ENCODE measurements at places on chromosomes 1 and 21.
A peak's percentile ranks its signal among the peaks of the same experiment; 100 is the strongest.

GRCh38 chr1:156160000-156160742 is 6.8 kb downstream of the SEMA4A start:
- no peak for DNase-seq

GRCh38 chr1:102098536-102098935 is 101.8 kb upstream of the OLFM3 start:
- DNase-seq: no peak

GRCh38 chr1:39899611-39900538 is 1.8 kb downstream of the MYCL start:
- DNase-seq: no peak

GRCh38 chr1:173717238-173717637 is 2.5 kb downstream of the KLHL20 start:
- no peak for DNase-seq

DNA sequence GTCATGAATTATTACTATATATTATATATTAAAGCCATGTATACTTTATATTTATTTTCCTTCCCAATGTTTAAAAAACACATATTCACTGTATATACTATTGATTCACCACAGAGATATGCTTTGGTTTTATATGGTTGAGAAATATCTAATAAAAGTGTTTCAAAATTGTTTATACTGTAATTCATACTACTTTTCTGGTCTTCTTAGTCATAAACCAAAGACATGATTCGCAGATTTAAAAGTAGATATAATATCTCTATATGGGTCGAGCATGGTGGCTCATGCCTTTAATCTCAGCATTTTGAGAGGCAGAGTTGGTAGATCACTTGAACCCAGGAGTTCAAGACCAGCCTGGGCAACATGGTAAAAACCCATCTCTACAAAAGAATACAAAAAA is 738.4 kb downstream of the USP25 start:
- DNase-seq: no peak

- DNase-seq: peak; percentile 51
Measured at GRCh38 chr1:152052606-152053005, 15.8 kb upstream of the S100A11 start.

DNA sequence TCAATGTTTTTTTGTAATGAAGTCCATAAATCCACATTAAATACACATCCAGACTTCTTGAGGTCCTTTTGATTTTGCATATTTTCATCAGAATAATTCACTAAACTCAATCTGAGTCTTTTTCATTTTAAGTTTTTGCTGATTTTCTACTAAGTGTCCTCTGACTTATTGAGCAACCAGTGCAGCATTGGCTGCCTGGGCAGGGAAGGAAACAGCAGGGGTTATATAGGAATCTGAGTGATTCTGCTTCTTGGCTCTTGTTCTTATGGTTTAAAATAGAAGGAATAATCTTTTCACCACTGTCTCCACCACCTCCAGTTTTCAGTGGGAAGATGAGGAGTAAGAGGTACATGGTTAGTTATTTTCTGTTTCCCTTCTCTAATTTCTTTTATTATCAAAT is 88.4 kb downstream of the ST6GALNAC5 start:
- DNase-seq: no peak

- no peak for DNase-seq
Measured at GRCh38 chr1:242081446-242081845, 82.5 kb upstream of the MAP1LC3C start.

DNA sequence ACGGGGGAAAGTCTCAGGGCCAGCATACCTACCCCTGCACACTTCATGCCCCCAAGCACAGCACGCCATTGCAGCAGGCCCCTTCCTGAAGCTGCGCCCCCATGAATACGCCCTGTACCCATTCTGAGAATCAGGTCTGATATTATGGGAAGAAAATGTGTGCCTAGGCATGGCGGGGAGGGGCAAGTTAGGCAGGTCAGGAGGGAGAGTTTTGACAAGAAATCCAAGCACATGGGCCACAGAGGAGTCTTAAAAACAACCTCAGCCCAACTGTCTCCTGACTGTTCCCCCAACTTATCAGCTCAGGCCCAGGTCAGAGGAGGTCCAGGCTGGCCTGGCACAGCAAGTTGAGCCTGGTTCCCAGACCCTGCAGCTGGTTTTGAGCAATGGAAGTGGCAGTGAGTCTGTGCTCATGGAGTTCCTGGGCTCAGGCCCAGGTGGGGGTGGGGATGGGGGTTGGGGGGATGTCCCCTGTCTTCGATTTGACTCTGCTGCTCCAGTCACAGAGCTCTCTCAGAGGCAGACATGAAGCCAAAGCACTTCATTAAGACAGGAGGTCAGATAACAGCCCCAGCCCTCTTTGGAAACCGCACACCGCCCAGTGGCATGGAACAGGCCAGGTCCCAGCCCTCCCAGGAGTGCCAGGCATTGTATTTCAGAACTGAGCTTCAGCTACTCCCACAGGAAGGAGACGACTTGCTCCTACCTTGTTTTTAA is 20.6 kb upstream of the BCAR3 start:
- DNase-seq: no peak

DNA sequence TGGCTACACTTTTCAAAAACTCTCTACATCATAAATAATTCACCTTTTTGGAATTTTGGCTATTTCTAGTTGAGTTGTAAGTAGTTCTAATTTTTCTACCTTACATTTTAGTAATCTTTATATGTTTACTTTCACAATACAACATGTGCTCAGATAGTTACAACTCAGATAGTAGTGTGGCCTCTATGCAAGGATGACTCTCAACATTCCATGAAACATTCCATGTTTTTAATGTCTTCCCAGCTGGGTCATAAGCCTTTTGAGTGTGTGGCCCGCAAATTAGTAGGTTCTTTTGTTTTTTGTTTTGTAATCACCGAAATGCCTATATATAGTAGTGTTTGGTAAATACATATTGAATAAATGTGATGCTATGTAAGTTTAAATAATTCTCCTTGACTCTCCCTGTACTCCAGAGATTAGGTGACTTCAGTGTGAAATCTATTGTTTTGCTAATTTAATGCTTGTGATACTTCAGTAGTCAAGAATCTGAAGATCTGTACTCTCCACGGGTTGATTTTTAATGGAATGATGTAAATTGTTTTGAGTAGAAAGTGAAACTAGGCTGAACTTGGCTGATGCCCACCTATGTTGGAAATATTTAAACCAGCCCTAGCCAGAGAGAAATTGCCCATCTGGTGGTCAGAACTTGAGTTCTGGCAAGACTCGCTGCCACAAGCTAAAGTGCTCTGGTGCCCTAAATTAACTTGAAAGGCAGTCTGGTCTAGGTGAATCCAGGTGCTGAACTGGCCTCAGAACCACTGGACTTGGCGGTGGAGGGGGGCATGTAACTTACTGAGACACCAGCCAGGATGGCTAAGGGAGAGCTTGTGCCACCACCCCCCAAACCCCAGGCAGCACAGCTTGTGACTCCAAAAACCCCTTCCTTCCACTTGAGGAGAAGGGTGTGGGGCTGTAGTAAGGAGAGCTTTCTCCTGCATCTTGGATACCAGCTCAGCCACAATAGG is 165.6 kb downstream of the USP25 start:
- DNase-seq: no peak

Measured in C1 segment of cervical spinal cord (tissue), 14 donors.